8988T (cell line): ENCODE measurements at places on chromosomes 2 and 18.
A peak's percentile ranks its signal among the peaks of the same experiment; 100 is the strongest.

GRCh38 chr2:99771681-99772333 is 282.0 kb upstream of the REV1 start:
- DNase-seq, result no peak

DNA sequence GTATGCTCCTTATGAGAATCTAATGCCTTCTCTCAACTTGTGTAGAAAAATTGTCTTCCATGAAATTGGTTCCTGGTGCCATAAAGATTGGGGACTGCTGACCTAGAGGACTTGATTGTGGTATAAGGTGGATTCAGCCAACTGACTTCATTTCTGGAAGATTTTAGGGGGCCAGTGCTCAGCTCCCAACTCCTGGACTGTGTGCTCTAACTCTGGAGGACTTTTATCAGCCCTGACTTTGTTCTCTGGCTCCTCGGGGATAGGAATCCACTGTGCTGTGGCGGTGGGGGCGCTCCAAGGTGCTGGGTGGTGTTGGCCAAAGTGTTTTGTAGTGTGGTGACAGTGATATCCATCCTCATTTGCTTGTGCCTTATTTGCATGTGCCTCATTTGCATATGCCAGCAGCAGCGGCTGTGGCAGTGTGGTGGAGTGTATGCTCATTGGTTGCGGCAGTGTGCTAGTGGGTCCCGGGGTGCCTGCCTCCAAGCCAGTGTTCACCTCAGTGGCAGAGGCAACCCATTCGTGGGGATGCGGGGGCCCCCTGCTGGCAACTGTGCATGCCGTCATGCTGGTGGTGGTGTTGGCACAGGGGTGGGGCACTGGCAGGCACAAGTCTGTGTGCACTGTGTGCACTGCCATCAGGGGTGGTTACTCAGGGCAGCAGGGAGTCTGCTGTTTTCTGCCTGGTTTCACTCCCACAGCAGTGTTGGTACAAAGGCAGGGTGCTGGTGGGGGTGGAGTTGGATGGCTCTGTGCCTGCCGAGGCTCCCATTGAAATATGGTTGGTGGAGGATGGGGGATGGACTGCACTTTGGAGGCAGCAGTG is 19.6 kb downstream of the EHBP1 start:
- peak; percentile 24 for DNase-seq

DNA sequence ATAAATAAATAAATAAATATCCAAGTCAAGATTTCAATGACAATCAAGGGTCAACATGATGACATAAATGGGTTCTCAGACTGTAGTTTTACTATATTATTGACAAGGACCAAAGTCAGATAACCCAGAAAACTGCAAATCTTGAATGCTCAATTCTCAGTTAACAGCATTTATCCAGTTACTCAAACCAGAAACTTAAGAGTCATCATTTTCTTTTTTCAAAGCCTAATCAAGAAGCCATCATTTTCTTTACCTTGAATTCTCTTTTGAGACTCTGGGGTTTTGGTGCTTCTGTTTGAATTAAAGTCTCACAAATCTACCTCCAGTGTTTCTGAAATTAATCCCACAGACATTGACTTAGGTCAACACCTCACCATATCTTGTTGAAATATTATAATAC is 14.1 kb downstream of the TRMT61B start:
- no peak for DNase-seq

DNA sequence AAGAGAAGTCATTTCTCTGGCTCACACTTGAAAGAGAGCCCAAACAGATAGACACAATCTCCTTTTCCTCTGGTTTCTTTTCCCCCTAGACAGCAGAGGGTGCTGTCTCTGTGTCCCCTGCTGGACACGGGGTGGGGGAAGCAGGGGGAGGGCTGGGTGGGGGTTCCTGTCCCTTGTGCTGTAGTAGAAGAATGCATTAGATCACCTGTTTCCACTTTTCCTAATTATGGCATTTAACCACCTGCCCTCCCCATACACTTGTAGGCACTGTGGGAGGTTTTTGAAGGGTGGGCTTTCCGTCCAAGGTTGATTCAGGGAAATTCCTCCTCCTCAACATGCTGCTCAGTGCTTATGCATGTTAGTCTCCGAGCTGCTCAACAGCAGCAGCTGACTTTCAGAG is 206.2 kb upstream of the EPAS1 start:
- DNase-seq, result no peak

DNA sequence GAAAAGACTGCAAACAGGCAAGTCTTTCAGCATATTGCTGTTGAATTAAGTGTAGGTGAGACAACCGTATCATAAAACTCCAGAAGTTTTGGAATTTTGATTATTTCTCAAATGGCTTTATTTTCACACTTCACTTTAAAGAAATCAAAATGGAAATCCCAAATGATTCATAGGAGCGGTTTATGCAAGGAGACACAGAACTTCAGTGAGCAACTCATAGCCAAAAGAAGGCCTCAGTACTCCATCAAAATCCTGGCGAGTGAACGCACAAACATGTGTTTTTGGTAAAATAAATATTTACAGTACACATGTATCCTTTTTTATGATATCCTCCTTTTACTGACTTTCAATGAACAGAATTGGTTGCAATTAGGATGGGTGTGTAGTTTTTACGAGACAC is 140.4 kb upstream of the APCDD1 start:
- DNase-seq, result no peak

DNA sequence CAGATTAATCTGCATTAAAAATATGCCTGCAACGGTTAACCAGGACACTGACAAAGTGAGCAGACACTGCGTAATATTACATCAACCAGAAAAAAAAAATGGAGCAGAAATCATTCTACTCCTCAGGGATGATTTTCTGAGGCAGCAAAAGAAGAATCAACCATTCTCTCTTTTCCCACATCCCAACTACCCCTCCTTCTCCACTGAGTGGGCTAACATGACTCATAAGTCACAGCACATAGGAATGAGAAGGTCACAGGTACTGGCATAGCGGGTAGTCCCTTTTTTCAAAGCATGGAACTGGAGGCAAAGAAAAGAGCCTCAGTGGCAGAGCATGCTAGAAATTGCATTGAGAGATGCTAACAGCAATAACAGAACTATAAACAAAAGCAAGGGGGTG is 54.3 kb upstream of the TSPYL6 start:
- DNase-seq, result no peak
